Neural progenitor cell (in vitro differentiated cells): ENCODE measurements at places on chromosomes 11 and 22.

- H3K27me3 ChIP-seq: no peaks in the 10 kb centered on the region
- peaks cover 11% of the 10 kb centered on the region for H3K4me1 ChIP-seq
- H3K4me3 ChIP-seq: peak overlapping the region; percentile 98
- H3K27ac ChIP-seq: peak overlapping the region; percentile 82
- no peak for DNase-seq
Observed at GRCh38 chr11:207863-208180, 314 bp downstream of the RIC8A start.

GRCh38 chr22:19127329-19128008 lies 3.6 kb upstream of the TSSK2 start:
- no peaks in the 10 kb centered on the region for H3K4me1 ChIP-seq
- no peaks in the 10 kb centered on the region for H3K36me3 ChIP-seq
- no peak for DNase-seq
- H3K4me3 ChIP-seq: no peak overlapping the region

- no peaks in the 10 kb centered on the region for H3K4me1 ChIP-seq
- H3K36me3 ChIP-seq: no peaks in the 10 kb centered on the region
- no peak overlapping the region for H3K27ac ChIP-seq
- H3K4me3 ChIP-seq: no peak overlapping the region
- H3K27me3 ChIP-seq: no peaks in the 10 kb centered on the region
- DNase-seq: no peak
Observed at GRCh38 chr11:29214833-29215232, 802.0 kb downstream of the KCNA4 start.

DNA sequence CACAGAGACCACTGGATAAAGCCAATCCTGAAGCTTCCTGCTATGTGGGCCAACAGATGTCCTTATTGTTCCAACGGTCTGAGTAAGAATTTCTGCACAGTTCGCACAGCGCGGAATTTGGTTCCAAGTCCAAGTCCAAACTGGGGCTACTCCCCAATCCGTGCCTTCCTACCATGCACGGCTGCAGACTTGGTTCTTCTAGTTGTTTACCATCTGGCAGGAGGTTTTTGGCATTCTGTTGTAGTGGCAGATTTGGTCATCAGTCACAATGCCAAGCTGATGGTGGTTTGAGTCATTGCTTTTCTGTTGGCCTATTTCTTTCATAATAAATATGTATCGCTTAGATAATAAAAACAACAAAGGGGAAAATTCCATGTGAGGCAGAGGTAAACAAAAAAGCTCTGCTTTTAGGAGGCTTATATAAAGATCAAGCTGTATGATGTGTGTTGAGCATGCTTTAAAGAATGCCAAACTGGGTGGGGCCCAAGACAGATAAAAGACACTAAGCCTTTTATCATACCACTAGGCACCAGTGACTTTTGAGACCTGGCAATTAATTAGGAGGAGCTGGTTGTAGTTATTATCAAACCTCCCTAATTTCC lies 52.5 kb upstream of the SYN3 start:
- no peak for DNase-seq
- no peaks in the 10 kb centered on the region for H3K36me3 ChIP-seq
- peaks cover 17% of the 10 kb centered on the region for H3K4me1 ChIP-seq
- H3K27me3 ChIP-seq: no peaks in the 10 kb centered on the region
- no peak overlapping the region for H3K27ac ChIP-seq

DNA sequence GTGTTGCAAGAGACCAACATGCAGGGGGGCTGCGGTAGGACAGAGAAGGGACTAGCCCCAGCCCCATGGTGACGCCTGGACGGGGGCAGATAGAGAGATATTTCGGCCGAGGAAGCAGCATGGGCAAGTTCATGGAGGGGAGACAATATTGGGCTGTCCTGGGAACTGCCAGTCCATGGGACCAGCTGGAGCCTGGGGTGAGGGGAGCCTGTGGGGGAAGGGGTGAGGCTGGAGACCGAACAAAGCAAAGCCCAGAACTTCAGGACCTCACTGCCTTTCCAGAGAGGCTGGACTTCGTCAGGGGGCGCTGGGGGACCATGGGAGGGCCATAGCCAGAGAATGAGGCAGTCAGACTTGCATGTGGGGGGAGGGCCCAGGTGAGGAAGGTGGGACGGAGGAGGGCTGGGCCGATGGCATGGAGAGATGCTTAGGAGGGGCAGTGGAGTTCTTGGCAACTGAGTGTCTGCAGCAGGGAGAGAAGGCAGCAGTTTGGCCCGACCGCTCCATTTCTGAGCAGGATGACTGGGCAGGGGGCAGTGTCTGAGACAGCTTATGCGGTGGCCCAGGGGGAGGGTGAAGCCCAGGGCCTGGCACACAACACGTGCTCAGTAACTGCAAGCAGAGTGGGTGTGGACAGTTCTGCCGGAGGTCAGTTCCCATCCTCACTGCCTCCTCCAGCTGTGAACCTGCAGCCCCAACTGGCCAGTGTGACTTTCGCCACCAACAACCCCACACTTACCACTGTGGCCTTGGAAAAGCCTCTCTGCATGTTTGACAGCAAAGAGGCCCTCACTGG lies 712 bp downstream of the UPK3A start:
- H3K4me1 ChIP-seq: peaks cover 11% of the 10 kb centered on the region
- peak; percentile 64 for DNase-seq
- no peak overlapping the region for H3K27ac ChIP-seq
- H3K36me3 ChIP-seq: no peaks in the 10 kb centered on the region
- H3K27me3 ChIP-seq: peaks cover 56% of the 10 kb centered on the region
- H3K4me3 ChIP-seq: peak overlapping the region; percentile 67

- H3K4me1 ChIP-seq: peaks cover 14% of the 10 kb centered on the region
- H3K36me3 ChIP-seq: no peaks in the 10 kb centered on the region
- H3K27me3 ChIP-seq: no peaks in the 10 kb centered on the region
- H3K27ac ChIP-seq: no peak overlapping the region
- no peak overlapping the region for H3K4me3 ChIP-seq
Observed at GRCh38 chr11:75654314-75654713, 14.5 kb downstream of the MAP6 start.
